Right cardiac atrium (tissue), 5 donors: ENCODE measurements at places on chromosomes 16 and 17. TPM values are rescaled to one million over a fixed set of nuclear protein-coding genes. Genes with fewer than 3 reads are reported as not detected.

DNA sequence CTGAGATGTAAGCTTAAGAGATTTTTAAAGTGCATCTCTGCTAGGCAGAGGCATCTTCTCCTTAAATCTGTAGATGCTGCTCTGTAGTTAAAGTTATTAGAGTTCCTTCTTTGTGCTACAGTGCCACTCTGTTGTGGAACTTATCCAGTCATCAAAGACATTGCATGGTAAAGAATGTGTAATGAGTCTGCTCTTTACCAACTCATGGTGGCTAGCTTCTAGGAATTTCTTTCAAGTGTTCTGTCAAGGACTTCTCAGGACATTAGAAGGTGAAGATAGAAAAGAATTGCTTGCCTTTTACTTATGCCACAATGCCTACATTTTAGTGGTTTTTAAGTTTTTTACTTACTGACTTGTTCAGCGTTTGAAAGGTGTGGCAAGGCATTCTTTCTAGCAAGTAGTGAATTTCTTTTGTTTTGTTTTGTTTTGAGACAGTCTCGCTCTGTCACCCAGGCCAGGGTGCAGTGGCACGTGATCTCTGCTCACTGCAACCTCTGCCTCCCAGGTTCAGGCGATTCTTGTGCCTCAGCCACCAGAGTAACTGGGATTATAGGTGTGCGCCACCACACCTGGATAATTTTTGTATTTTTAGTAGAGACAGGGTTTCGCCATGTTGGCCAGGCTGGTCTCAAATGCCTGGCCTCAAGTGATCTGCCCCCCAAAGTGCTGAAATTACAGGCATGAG is 20.3 kb upstream of the ARL2BP start:
- DNase-seq: no peak

GRCh38 chr16:60438894-60439293 is 1597.3 kb downstream of the CDH8 start:
- DNase-seq: no peak

XYLT2 gene
- total RNA-seq: 18.2 TPM

DNA sequence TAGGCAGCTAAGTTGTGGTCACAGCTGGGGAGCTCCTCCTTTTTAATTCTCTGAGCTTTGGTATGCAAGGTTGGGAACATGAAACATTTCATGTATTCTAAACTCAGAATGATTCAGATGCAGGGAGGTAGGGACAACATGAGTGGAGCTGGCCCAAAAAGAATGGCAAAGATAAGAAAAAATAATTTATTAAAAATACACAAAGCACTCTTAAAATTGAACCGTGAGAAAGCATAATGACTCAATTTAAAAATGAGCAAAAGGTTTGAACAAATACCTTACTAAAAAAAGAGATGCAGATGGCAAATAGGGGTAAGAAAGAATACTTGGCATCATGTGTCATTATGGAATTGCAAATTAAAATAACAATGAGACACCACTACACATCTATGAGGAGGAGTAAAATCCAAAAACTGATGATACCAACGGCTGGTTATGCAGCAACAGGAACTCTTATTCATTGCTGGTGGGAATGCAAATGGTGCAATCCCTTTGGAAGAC is 175.6 kb upstream of the IRX3 start:
- no peak for DNase-seq

PRSS27 gene
- total RNA-seq: 0.37 TPM

ASPA gene
- total RNA-seq: 1.6 TPM

GRCh38 chr17:21059761-21060160 is 16.9 kb upstream of the USP22 start:
- DNase-seq: no peak

GRCh38 chr16:642189-643049 is 791 bp downstream of the MCRIP2 start:
- peak; percentile 86 for DNase-seq

DNA sequence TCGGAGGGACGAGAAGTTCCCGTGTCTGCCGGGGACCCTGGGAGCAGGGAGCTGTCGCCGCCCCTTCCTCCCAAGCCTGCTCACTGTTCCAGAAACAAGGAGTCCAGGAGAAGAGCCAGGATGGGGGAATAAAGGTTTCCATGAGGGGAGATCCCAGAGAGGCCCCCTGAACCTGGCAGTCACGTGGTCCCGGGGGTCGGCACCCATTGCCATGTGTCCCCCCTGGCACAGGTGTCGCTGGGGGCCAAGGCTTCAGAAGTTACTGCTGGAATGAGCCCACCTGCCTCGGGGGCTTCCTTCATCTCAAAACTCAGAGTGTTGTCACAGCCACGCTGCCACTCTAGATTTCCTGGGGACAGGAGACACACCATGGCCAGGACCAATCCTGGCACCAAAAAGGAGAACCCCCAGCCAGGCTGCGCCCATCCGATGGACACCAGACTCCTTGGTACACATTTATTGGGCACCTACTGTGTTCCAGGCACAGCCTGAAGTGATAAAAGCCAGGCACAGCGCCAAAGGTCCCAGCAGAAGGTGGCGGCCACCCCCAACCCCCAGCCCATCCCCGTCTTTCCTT is 19.7 kb downstream of the RBFOX3 start:
- no peak for DNase-seq

- no peak for DNase-seq
Measured at GRCh38 chr16:12879812-12880211, 21.6 kb upstream of the SHISA9 start.

DNA sequence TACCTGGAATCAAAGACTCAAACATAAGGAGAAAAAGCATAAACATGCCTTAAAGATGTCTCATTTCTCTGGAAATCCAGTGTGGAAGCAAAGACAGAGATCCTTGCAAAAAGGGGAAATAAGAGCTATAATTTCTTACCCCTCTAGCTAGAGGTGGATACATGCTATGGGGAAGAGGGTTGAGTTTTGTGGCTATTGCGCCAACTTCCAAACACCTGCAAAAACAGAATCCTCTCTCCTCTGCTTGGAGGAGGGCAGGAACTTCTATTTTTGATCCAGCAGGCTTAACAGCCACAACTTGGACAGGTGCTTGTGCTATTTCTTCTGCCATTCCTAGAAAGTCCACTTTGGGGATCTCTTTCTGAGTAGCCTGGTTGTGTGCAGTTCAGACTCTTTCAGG is 21.5 kb upstream of the NUDT7 start:
- no peak for DNase-seq

DNA sequence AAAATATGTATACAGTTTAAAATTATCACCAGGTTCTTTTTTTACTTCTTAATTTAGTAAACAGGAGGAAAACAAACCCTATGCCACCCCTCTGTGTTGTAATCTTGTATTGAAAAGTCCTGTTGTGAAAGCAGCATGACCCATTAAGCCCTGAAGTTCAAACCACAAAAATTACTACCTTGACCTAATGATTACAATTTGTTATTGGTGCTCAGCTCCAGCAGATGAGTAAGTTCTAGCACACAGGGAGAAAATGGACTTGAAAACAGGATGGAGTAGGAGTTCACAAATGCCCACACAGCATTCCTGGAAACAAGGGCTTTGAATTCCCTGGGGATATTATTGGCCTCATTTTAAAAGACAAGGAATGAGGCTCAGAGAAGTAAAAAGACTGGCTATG is 505.8 kb upstream of the ERCC4 start:
- DNase-seq: no peak

SRL gene
- total RNA-seq: 343 TPM

GRCh38 chr17:248337-249235 is 67.1 kb upstream of the DOC2B start:
- DNase-seq: peak; percentile 6
